ENCODE measurements at places on chromosomes 4 and X. TPM values are rescaled to one million over a fixed set of nuclear protein-coding genes. Genes with fewer than 3 reads are reported as not detected.

RHOH gene
- polyA plus RNA-seq = 32.5 TPM

TBX22 gene
- not detected for polyA plus RNA-seq

TTC29 gene
- polyA plus RNA-seq = not detected

TRAM1L1 gene
- polyA plus RNA-seq = 0.07 TPM

P2RY10 gene
- not detected for polyA plus RNA-seq

TAF1 gene
- 27.8 TPM for polyA plus RNA-seq

MEPE gene
- not detected for polyA plus RNA-seq

GAGE10 gene
- polyA plus RNA-seq = 0.36 TPM

HGFAC gene
- not detected for polyA plus RNA-seq

PSAPL1 gene
- polyA plus RNA-seq = not detected

LDB2 gene
- polyA plus RNA-seq = not detected

SSX4 gene
- 7.5 TPM for polyA plus RNA-seq

SPINK2 gene
- polyA plus RNA-seq = not detected

EGF gene
- 3.1 TPM for polyA plus RNA-seq

CEP44 gene
- 21.2 TPM for polyA plus RNA-seq

NOX1 gene
- polyA plus RNA-seq = not detected

MAGEA4 gene
- polyA plus RNA-seq = 0.70 TPM

NHS gene
- polyA plus RNA-seq = not detected

GPR78 gene
- 0.08 TPM for polyA plus RNA-seq

ADH7 gene
- not detected for polyA plus RNA-seq

SSX3 gene
- 79.7 TPM for polyA plus RNA-seq

MOSPD2 gene
- 6.7 TPM for polyA plus RNA-seq

SLC25A5 gene
- polyA plus RNA-seq = 596 TPM

VGLL1 gene
- not detected for polyA plus RNA-seq

KCND1 gene
- polyA plus RNA-seq = 0.39 TPM

SLC25A14 gene
- 19.3 TPM for polyA plus RNA-seq

ATP6AP2 gene
- polyA plus RNA-seq = 38.8 TPM

KLF8 gene
- not detected for polyA plus RNA-seq

SUPT20HL1 gene
- not detected for polyA plus RNA-seq

CFAP47 gene
- polyA plus RNA-seq = 0.15 TPM

NLRP2B gene
- not detected for polyA plus RNA-seq

SGMS2 gene
- not detected for polyA plus RNA-seq

CHIC2 gene
- polyA plus RNA-seq = 14.8 TPM

DGAT2L6 gene
- not detected for polyA plus RNA-seq

FHIP1A gene
- 0.01 TPM for polyA plus RNA-seq

SRPX2 gene
- polyA plus RNA-seq = not detected

All from K562 (cell line).